Cardiac ventricle fibroblast (primary cell): ENCODE measurements at places on chromosomes 16 and 17. TPM values are rescaled to one million over a fixed set of nuclear protein-coding genes. Genes with fewer than 3 reads are reported as not detected.

Gene C17orf100
- 0.54 and 0.94 TPM in 2 replicates for total RNA-seq

Gene TCAP
- total RNA-seq, result 0.25 TPM in 1 of 2 replicates, not detected in the other

Gene KRTAP9-8
- total RNA-seq, result not detected in 2 replicates

Gene ZP2
- total RNA-seq, result not detected in 2 replicates

Gene NHLRC4
- total RNA-seq, result 3.5 and 4.4 TPM in 2 replicates

Gene ACE
- 119 and 130 TPM in 2 replicates for total RNA-seq

Gene KRT23
- total RNA-seq, result not detected in 2 replicates

Gene USP7
- 43.8 and 44.1 TPM in 2 replicates for total RNA-seq

Gene MYH1
- 0.05 TPM in 1 of 2 replicates, not detected in the other for total RNA-seq
